Caco-2 (cell line): ENCODE measurements at places on chromosomes 4 and X. TPM values are rescaled to one million over a fixed set of nuclear protein-coding genes. Genes with fewer than 3 reads are reported as not detected.

GRCh38 chrX:81286608-81287007 lies 84.7 kb downstream of the SH3BGRL start:
- DNase-seq, result no peak

Gene BST1
- 0.41 and 0.72 TPM in 2 replicates for total RNA-seq

Gene HS6ST2
- 33.7 and 34.9 TPM in 2 replicates for total RNA-seq

Gene ARMCX2
- total RNA-seq, result not detected in 2 replicates

GRCh38 chr4:145014365-145014764 lies 83.6 kb downstream of the ANAPC10 start:
- DNase-seq, result no peak

Gene CXorf49
- total RNA-seq, result not detected in 2 replicates

DNA sequence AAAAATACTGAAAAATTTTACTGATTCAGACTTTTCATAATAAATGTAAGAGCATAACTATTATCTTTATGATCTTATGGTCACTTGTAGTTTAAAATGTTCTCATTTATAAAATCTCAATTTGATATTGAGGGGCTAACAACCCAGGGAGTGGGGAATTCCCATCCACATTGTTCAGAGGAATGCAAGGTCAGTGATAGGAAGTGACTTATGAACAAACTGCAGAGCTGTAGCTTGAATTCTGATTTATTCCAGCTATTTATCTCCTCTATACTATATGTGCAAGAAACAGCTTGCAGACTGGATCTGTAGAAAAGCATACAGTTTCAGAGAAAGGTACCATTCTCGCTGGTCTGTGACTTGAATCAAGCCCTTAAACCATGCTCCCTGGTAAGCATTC lies 61.6 kb downstream of the SEC24D start:
- no peak for DNase-seq

Gene CHRNA9
- total RNA-seq, result not detected in 2 replicates

DNA sequence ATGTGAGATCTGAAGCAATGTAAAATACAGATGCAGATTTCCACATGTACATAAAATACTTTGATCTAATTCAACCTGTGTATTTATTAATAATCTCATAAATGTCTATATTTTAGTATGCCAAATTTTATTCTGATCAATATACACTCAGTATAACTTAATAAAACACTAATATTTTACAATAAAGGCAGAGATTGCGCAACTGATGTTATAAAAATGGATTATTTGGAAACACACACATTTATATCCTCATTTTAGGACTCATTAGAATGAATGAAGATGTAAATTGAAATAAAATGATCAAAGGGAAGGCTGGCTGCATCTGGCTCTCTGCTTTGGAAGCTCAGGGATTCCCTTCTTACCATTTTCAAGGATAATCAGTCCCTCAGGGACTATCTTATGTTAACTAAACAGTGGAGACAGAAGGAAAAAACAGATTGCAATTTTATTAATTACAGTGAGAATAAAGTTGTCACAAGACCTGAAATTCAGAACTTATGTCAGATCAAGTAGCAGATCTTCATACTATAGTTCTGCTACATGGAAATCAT lies 900.9 kb upstream of the EPHA5 start:
- DNase-seq, result no peak

GRCh38 chr4:42172921-42173320 lies 20.5 kb upstream of the BEND4 start:
- DNase-seq, result no peak

DNA sequence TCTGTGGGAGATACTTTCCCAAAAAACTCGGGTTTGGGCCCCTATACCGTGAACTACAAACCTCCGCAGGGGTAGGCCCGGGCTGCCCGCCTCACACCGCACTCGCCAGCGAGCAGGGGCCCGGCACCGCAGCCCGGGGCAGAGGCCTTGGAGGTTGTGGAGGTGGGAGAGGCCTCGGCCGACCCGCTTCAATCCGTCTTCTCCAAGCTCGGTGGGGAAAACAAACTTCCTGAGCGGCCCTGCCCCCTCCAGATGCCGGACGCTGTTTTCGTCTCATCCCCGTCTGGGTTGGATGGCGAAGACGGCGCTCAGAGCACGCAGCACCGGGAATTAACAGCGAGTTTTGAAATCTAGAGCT lies 442 bp upstream of the MCUB start:
- DNase-seq, result peak; percentile 16

DNA sequence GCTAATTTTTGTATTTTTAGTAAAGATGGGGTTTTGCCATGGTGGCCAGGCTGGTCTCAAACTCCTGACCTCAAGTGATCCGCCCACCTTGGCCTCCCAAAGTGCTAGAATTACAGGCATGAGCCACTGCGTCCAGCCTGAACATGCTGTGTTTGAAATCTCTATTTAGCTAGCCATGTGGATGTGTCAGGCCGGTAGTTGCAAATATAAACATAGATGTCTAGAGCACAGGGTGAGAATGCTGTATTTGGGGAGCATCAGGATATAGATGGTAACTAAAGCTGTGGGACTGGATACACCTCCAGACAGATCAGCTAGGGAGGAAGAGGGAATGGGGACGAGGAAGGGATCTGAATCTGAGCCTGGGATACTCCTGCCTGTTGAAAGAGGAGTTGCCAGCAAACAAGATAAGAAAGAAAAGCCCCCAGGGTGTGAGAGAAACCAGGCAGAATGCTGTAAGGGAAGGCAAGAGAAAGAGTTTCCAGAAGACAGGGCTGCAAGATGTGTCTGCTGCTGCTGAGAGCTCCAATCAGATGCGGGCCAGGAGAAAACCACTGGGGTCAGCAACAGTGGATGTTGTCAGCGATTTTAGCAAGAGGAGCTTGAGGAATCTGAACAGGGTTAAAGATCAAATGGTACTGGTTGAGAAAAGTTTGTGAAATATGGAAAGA lies 177.4 kb downstream of the PALLD start:
- DNase-seq, result peak; percentile 10

Gene ARHGAP10
- total RNA-seq, result 33.2 and 36.6 TPM in 2 replicates

Gene CT45A2
- total RNA-seq, result not detected in 2 replicates

Gene TRAM1L1
- total RNA-seq, result 0.16 and 0.48 TPM in 2 replicates

- no peak for DNase-seq
Observed at GRCh38 chr4:99824070-99824599, 7.5 kb downstream of the DAPP1 start.

DNA sequence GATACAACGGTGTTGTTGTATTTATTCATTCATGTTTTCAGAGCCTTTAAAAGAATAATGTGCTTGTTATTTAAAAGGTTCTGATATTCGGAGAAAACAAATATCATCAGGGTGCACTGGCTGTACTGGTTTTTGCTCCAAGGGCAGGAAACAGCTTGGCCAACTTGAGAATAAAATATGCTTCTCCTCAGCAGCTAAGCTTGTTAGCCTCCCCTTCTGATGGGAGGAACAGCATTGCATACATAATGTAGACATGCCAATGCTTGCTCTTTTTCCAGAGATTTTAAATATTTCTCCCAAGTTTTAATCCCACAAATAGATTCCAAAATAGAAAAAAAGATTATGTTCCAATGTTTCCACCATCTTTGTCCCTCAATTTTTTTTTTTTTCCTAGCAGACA lies 87.6 kb upstream of the RPL34 start:
- DNase-seq, result no peak

GRCh38 chr4:161892951-161893350 lies 270.8 kb downstream of the FSTL5 start:
- no peak for DNase-seq

DNA sequence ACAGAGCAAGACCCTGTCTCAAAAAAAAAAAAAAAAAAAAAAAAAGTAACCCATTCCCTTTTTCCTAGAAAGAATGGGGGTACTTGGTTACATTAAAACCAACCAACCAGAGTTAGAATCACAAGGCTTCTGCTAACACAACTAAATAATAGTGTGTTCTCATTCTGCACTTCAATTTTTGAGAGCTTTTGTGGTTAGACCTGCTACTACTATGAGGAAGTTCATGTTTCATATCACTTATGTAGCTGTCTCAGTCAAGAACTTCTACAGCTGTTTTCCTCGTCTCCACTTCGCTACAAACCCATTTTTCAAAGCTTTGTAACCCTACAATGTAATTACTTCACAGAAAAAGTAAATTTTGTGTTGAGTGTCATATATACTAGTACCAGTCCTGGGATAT lies 58.3 kb downstream of the PDHA2 start:
- DNase-seq, result no peak

Gene CCDC160
- 0.16 and 0.37 TPM in 2 replicates for total RNA-seq

DNA sequence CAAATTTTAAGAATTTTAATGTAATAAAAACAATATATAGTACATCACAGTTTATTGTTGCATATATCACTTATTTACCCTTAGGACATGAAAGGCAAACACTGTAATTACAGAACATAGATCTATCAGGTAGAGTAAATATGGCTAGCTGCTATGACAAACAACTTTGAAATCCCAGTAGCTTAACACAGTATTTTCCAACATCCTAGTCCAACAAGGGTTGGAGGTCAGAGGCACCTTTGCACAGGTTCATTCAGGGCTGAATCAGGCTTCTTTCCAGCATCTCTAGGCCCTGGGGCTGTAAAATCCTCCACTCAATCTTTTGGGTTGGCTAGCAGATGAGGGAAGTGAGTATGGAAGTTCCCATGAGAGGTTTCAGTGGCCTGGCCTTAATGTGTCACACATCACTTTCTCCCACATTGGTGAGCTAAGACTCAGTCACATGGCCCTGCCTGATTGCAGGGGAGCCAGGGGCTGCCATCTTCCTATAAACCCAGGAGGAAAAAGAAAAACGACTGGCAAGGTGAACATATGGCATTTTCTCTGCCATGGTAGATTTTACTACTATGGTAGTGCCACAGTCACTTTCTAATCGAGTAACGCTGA lies 32.9 kb downstream of the HERC6 start:
- peak; percentile 9 for DNase-seq

- no peak for DNase-seq
Observed at GRCh38 chrX:9378980-9379696, 85.7 kb upstream of the TBL1X start.

GRCh38 chr4:171629182-171629581 lies 184.0 kb upstream of the GALNTL6 start:
- no peak for DNase-seq

Gene ZNF630
- 2.0 and 2.7 TPM in 2 replicates for total RNA-seq

Gene FATE1
- not detected in 2 replicates for total RNA-seq

Gene MYOZ2
- 0.18 and 0.23 TPM in 2 replicates for total RNA-seq

Gene AFM
- total RNA-seq, result 2.5 and 4.1 TPM in 2 replicates
